ENCODE measurements at places on chromosomes 11 and 22.

GRCh38 chr11:57604296-57605027 lies 7.0 kb downstream of the SERPING1 start:
- no peak for DNase-seq

- no peak for DNase-seq
Observed at GRCh38 chr11:66912361-66912760, 45.8 kb downstream of the PC start.

DNA sequence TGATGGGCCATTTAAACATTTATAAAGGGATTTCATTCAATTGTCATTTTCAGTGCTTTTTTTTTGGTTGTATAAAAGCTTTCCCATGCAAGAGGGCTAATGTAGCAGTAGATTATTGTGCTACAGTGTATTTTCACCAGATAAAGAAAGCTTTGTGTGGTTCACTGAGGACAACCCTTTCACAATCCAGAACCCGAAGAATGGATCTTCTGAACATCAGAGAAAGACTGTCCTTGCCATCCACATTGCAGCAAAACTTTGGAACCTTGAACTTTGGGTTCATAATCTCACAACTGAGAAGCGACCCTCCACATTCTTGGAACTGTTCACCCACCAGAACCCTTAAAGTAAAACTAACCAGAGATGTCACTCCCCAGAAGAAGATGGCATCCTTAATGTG lies 9.3 kb downstream of the APOBEC3H start:
- DNase-seq, result no peak

GRCh38 chr22:50224071-50224470 lies 20.8 kb downstream of the TUBGCP6 start:
- DNase-seq, result no peak

GRCh38 chr11:64864473-64865285 lies 13.7 kb downstream of the EHD1 start:
- DNase-seq, result peak; percentile 66

Data from GM10248 (cell line).